ENCODE measurements at places on chromosomes 3 and 15. TPM values are rescaled to one million over a fixed set of nuclear protein-coding genes. Genes with fewer than 3 reads are reported as not detected.

Gene DNAH12
- total RNA-seq: 0.37 TPM

Gene CASR
- total RNA-seq: not detected

Gene ERICH6
- total RNA-seq: not detected

Gene P2RY1
- 0.59 TPM for total RNA-seq
